ENCODE measurements at places on chromosomes 11 and 22.

DNA sequence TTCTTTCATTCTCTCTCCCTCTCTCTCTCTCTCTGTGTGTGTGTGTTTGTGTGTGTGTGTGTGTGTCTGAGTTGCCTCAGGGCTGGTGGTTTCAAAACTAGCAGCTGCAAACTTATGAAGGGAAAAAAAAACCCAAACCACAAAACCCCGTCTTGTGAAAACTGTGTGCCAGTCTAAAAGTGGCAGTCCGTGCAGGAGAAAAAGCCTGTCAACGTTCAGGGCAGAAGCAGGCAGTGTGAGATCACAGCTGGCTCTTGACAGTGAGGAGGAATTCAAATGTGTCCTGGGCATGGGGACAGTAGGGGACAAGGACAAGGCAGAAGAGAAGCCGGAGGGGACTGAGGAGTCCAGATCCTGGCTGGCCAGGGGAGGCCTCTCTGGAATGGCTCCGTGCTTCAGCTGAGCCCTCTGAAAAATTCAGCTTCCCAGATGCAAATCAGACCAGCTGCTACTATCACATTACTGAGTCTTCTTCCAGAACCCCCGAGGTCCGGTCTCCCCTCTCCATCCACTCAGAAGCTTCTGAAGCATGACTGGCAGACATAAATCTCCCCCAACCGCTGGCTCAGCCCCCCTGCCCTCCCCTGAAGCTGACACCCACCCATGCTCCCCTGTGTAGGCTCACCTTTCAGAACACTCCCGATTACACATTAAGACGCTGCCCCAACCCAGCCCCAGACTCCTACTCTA lies 31.9 kb downstream of the FLI1 start:
- DNase-seq = no peak

DNA sequence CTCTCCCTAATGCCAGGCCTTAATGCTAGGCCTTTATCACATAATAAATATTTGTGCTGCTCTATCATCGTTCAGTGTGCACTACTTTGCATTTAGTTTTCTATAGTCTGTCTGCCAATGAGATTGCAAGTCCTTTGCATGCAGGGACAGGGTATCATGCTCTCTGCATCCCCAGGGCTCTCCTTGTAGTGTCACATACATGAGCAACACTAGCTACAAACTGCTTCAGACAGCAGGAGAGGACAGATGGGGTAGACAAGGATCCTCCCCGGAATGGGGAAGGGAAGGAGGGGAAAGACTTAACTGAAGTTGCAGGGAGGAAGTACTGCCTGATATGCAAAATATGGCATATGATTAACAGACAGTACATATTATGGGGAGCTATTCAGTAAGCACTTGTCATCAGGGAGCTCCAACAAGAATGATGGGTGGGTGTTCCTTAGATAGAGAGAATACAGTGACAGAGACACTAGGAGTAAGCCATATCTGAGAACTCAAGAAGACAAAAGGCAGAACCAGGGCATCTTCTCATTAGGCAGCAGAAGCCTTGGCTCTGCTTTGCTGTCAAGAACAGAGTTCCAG lies 42.8 kb downstream of the ZNF202 start:
- no peak for DNase-seq

- no peak for DNase-seq
These were observed 934.9 kb downstream of the BRD1 start for GRCh38 chr22:48892578-48893287.

GRCh38 chr11:125132596-125132995 lies 21.2 kb upstream of the TMEM218 start:
- DNase-seq = no peak

GRCh38 chr22:36425977-36426523 lies 38.3 kb upstream of the MYH9 start:
- no peak for DNase-seq

- no peak for DNase-seq
These were observed 4.7 kb upstream of the JAM3 start for GRCh38 chr11:134063991-134064747.

GRCh38 chr11:1528710-1529109 lies 42.1 kb upstream of the MOB2 start:
- DNase-seq = no peak

- no peak for DNase-seq
These were observed 441.2 kb upstream of the ANO3 start for GRCh38 chr11:25890626-25891260.

GRCh38 chr11:10543782-10544181 lies 2.8 kb upstream of the RNF141 start:
- no peak for DNase-seq

GRCh38 chr22:41447435-41448188 lies 1.0 kb upstream of the TOB2 start:
- no peak for DNase-seq

- no peak for DNase-seq
These were observed 13.5 kb downstream of the TXN2 start for GRCh38 chr22:36467946-36468345.

GRCh38 chr11:125874556-125875124 lies 12.8 kb upstream of the HYLS1 start:
- DNase-seq = peak; percentile 1

- no peak for DNase-seq
These were observed 28.5 kb downstream of the CUL5 start for GRCh38 chr11:108037211-108037610.

- no peak for DNase-seq
These were observed 14.1 kb downstream of the APOL1 start for GRCh38 chr22:36267058-36267457.

- DNase-seq = no peak
These were observed 16.6 kb downstream of the ASCC2 start for GRCh38 chr22:29821291-29822016.

All from NCI-H2107 (cell line).